ENCODE measurements at places on chromosomes 3 and 15. TPM values are rescaled to one million over a fixed set of nuclear protein-coding genes. Genes with fewer than 3 reads are reported as not detected.

The CACNA1D gene
- polyA plus RNA-seq: 7.7 TPM

The STRA6 gene
- polyA plus RNA-seq: 30.0 TPM

The NOX5 gene
- 0.40 TPM for polyA plus RNA-seq

The ALDH1A2 gene
- polyA plus RNA-seq: 325 TPM

The USP13 gene
- 16.7 TPM for polyA plus RNA-seq

The NFKBIZ gene
- 10.2 TPM for polyA plus RNA-seq

The GOLGA8M gene
- 3.1 TPM for polyA plus RNA-seq

The RPP25 gene
- polyA plus RNA-seq: 2.0 TPM

DNA sequence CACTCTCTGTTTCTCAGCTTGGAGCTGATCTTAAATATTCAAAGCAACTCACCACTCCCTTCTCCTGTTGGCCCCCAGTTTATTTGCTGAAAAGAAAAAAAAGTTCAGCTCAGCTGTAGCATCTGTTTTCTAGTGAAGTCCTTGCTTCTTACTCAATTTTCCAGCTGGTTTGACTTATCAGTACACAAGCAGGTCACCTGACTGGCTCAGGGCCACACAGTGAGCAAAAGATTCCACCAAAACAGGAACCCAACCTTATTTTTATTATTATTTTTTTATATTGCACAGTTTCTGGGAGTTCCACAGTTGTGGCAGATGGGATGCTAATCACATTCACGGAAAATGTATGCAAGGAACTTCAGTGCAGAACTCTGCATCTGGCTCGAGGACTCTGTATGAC is 390.7 kb upstream of the RGMA start:
- no peak for DNase-seq

GRCh38 chr3:14845180-14845579 is 26.4 kb downstream of the FGD5 start:
- DNase-seq: no peak

DNA sequence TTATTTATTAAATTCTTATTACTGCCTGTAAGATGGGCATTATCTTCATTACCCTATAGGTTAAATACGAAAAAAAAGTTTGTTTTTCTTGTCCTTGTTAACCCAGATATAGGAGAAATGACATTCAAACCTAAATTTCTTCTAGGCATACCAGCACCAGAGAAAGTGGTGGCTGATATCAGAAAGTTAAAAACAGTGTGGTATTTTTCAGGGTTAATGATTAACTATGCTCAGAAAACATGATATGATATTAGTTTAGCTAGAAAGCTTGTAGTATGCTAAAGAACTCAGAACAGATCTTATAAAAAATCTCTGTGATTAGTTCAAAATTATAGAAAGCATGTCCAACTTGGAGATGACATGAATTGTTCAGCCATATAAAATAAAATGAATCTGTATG is 630.5 kb upstream of the EPHA6 start:
- no peak for DNase-seq

DNA sequence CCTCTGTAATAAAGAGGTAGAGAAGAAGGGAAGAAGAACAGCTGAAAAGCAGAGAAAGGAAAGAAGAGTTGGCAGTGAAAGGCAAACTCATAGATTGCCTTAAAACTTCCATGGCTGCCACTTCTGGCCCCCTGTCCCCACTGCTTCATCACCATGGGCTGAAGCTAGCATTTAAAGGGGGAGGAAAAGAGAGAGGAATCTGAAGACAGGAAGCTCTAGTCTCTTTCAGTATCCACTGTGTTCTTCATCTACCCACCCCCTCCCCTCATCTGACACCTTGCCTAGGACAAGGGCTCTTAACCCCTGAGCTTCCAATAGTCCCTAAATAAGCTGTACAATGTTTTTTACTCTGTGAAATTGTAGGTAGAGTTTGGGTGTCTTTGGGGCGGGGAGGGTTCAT is 60.6 kb downstream of the ALCAM start:
- no peak for DNase-seq

DNA sequence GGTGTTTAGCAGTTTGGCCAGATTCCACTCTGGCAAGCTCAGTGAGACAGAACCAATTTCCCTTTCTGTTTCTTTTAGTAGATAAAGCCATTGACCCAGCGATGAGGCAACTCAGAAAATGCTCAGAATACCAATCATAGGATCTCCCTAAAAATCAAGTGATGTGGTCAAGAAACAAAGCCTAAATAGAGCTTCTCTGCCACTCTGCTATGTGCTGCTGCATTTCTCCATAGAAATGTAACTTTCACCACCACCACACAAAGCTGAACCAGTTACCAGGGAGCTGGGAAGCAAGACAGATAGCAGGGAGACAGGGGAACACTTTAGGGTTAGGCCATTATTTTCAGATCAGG is 109.8 kb downstream of the RPL22L1 start:
- DNase-seq: no peak

- no peak for DNase-seq
Measured at GRCh38 chr15:79408041-79408440, 24.1 kb upstream of the MINAR1 start.

- no peak for DNase-seq
Measured at GRCh38 chr15:71312731-71313460, 197.6 kb downstream of the THSD4 start.

GRCh38 chr15:33866101-33866737 is 102.1 kb upstream of the CHRM5 start:
- DNase-seq: no peak
